Activated CD4-positive, alpha-beta T cell treated with anti-CD3 and anti-CD28 coated beads for 36 hours (primary cell): ENCODE measurements at places on chromosomes 11 and 22. TPM values are rescaled to one million over a fixed set of nuclear protein-coding genes. Genes with fewer than 3 reads are reported as not detected.

NPTXR gene
- 1.4 TPM for total RNA-seq

GAL3ST1 gene
- total RNA-seq, result not detected

PAK1 gene
- total RNA-seq, result 43.9 TPM

LRRC32 gene
- 4.7 TPM for total RNA-seq

CHRNA10 gene
- 0.91 TPM for total RNA-seq

GLYATL2 gene
- total RNA-seq, result not detected

OR8B3 gene
- total RNA-seq, result not detected

PHETA2 gene
- total RNA-seq, result 2.3 TPM

CECR2 gene
- total RNA-seq, result not detected

PGR gene
- not detected for total RNA-seq

ANKRD49 gene
- 20.8 TPM for total RNA-seq

DUSP8 gene
- total RNA-seq, result 1.3 TPM

SSH3 gene
- 11.1 TPM for total RNA-seq

SYT13 gene
- not detected for total RNA-seq
